ENCODE measurements at places on chromosomes 6 and 20.

- ATAC-seq = peak; percentile 74
Measured at GRCh38 chr6:30544666-30545272, 11.5 kb downstream of the GNL1 start.

DNA sequence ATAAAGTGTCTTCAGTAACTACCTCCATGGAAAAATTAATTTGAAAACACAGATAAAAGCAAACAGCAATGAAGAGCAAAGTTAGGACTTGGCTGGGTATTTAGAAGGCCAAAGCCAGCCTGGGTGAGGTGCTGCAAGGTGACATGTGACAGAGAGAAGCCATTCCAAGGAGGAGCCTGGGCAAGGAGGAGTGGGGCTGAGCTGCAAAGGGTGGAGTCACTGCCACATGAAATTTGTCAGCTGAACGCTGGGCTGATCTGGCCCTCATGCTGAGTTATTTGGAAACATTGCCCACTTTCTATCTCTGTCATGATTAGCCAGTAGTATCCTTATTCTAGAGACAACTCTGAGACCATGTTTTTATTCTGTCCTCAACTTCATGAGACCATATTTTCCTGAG is 76.3 kb downstream of the PERP start:
- ATAC-seq = peak; percentile 38

GRCh38 chr6:21722510-21722909 is 129.0 kb downstream of the SOX4 start:
- no peak for ATAC-seq

- ATAC-seq = no peak
Measured at GRCh38 chr20:50572938-50573777, 63.0 kb downstream of the PTPN1 start.

- ATAC-seq = no peak
Measured at GRCh38 chr20:16708602-16709001, 21.2 kb upstream of the SNRPB2 start.

GRCh38 chr6:106160189-106160588 is 74.1 kb downstream of the PRDM1 start:
- no peak for ATAC-seq

DNA sequence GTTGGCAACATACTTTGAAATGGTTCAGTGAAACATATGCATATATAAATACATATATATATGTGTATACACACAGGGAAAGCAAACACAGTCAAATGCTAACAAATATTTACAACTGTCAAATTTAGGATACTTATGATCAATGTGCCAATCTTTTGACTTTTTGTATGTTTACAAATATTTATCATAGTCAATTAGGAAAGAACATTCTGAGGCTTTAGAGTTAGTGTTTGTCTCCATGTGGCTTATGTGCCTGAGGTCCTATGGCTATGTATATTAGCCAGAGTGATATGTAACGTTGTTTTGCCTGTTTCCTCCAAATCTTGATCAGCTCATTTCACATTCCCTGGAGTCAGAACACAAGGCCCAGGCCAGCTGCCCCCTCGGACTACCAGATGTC is 126.5 kb upstream of the MAN1A1 start:
- ATAC-seq = no peak

DNA sequence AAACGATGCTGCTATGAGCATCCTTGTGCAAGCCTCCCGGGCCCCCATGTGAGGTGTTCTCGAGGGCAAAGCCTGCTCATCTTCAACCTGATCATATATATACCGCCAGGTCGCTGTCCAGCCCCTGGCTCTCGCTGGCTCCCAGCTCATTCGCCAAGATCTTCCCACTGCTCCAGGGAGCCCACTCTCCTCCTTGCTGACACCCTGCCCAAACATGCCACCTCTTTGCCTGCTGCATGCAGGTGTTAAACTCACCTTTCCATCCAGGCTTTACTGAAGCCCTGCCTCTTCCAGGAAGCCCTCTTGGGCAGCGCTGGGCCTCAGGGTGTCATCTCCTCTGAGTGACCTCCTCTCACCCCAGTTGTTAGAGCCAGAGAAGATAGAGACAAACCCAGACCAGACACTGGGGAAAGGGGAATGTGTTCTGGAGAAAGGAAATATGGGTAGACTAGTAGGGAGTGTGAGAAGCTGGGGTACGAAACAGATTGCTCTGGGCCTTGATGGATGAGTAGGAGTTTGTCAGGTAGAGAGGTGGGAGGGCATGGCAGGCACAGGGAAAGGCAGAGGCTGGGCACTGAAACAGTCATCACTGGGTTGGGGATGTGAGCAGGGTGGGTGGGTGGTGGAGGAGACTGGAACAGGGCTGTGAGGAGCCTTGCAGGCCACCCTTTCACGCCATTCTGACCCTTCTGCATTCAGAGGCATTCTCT is 1.2 kb upstream of the DLGAP4 start:
- ATAC-seq = no peak

- peak; percentile 77 for ATAC-seq
Measured at GRCh38 chr20:37856932-37857660, 45.8 kb upstream of the VSTM2L start.

GRCh38 chr6:163162874-163163213 is 251.7 kb upstream of the QKI start:
- no peak for ATAC-seq

- ATAC-seq = no peak
Measured at GRCh38 chr6:2749969-2750600, 637 bp downstream of the MYLK4 start.

- no peak for ATAC-seq
Measured at GRCh38 chr20:14860410-14860814, 523.0 kb upstream of the FLRT3 start.

DNA sequence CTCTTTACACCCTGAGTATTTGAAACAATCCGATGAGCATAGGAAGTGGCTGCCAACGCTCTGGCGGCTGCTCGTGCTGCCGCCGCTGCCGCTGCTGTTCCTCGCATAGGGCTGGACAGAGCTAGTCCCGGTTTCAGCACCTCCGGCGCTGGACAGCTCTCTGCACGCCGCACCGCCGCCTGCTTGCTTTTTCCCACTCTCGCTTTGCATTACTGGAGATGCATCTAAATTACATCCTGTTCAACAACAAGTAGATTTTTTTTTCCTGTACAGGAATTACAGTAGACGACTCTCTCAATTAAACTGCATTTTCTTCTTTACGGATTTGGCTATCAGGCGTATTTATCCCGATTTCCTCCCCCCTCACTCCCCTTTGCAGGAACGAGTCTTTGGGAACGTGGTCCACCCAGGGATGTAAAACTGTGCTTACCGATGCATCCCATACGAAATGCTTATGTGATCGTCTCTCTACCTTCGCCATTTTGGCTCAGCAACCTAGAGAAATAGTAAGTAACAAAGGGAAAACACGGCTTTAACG is 563.8 kb downstream of the LMBRD1 start:
- no peak for ATAC-seq

DNA sequence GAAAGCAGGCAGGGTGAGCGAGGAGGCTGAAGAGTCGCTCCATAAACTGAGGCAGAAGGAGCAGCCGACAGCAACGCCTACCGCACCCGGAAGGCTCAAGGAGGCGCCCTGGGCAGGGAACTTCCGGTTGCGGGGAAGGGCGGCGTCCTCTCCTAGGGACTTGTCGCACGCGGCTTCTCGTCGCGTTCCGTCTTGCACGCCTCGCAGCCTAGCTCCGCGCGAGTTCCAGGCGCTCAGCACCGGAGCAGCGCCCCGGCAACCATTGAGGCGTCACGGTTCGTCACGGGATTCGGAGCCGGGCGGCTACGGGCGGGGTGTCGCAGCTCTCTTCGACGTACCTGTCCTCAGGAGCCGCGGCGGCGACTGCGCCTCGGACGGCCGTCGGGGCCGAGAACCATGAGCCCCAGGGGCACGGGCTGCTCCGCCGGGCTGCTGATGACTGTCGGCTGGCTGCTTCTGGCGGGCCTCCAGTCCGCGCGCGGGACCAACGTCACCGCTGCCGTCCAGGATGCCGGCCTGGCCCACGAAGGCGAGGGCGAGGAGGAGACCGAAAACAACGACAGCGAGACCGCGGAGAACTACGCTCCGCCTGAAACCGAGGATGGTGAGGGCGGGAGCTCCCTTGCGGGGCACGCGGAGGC is at the start of gene SPACA1:
SPACA1 (plus strand) TSS at position 332 of the 641 bp plus-strand sequence; CDS start at position 397, 65 bp downstream.
- ATAC-seq = no peak

DNA sequence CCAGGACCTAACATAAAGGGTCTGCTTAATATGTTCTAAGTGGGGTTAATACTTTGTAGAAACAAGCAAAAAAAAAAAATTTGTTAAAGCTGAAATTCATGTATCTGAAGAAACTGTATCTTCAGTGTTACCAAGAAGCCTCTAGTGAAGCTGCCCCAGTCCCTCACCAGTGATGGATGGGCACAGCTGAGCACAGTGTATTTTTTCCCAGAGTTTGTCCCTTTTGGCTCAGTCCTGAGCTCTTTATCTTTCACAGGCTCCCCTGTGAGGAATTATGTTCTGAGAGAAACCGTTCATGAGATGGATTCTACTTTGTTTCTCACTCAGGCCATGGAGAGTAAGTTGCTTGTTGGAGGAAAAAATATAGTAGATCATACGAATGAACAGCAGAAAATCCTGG is 38.4 kb downstream of the KIF3B start:
- no peak for ATAC-seq

DNA sequence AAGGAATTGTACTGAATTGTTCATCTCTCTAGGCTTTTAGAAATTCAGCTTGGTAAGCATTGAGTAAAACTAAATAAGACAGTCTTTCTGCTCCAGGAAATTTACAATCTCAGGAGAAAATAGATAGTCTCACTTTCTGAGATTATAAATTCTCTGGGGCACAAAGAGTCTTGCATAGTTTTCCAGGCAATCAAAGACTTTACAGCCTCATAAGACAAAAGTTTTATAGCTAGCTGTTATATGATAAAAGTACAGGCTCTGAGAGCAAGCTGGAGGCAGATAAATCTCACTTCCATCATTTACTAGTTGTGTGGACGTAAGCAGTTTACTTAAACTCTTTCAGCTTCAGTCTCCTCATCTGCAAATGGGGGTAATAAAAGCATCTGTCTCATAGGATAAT is 11.4 kb downstream of the FRK start:
- no peak for ATAC-seq

- no peak for ATAC-seq
Measured at GRCh38 chr6:15293674-15294073, 47.8 kb downstream of the JARID2 start.

DNA sequence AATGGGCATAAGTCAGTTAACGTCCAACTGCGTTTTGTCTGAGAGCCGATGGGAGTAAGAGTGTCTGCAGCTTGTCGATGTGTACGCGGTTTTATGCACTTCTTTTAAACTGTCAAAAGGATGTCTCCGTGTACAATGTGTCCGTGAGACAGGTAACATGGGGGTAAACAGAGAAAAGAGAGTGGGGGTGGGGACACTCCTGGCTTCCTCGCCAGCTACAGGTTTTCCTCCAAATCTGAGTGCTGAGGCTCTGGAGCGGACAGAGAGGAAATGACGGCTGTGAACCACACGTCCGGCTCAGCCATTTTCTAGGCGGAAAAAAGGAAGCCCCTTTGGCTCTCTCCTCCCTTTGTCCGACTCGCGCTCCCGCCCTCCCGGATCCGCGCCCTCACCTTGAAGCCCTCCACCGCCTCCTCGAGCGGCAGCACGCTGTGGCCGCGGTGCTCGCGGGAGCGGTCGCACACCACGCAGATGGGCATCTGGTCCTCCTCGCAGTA is 916 bp downstream of the TRIM27 start:
- peak; percentile 26 for ATAC-seq

DNA sequence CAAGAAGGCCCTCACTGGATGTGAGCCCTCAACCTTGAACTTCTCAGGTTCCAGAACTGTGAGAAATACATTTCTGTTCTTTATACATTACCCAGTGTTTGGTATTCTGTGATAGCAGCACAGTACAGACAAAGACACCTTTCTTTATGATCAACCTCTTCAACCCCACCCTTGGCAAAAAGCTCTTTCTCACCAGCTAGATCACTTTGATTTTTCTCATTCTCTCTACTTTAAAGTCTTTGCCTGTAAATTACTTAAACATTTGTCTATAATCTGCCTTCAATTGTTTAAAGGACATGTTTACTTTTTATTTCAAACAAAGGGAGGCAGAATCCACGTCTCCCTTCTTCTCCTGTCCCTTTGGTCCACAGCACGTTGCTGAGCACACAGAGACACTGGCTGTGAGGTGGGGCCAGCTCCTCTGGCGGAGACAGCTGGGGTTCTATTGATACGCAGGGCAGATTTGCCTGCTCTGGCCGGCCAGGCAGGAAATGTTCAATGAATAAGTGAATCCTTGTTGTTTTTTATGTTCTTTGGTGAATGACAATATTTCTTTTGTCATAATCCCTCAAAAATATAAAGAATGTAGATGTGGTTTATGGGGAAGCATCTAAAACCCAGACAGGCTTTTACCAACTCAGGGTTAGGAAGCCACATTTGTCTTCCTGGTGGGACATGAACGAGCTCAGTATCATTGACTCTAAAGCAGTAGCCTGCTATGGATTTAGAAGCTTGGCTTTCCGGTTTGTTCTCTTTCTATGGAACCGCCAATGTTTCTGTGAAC is 52.9 kb downstream of the NEDD9 start:
- ATAC-seq = no peak

DNA sequence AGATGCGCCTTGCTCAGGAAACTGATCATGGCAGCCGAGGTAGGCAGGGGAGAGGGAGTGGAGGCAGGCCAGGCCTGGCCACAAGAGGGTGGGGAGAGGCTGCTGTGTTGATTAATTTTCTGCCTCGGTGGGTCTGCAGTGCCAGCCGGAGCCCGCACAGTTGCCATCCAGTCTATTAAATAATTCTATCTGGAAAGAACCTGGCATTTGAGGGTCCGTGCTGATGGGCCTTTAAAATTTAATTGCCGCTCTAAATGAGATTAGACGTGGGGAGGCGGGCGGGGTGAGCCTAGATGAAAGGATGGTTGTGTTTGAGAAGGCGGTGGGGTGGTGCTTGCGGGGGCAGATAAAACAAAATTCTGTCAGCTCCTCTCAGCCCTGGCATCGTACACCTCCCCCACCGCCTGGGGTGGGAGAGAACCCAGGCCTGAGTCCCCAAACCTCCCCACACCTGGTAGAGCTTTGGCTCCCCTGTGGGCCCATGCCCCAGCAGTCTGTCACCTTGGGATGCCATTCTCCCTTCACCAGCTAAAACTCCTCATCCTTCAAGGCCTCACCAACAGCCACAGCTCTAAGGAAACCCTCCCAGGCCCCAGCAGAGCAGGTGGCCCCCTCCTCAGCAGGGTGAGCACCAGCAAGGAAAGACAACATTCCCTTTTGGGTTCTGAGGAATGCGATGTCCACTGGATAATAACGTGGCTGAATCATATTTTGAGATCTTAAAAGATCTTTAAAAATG is 167.3 kb downstream of the GRM4 start:
- no peak for ATAC-seq

DNA sequence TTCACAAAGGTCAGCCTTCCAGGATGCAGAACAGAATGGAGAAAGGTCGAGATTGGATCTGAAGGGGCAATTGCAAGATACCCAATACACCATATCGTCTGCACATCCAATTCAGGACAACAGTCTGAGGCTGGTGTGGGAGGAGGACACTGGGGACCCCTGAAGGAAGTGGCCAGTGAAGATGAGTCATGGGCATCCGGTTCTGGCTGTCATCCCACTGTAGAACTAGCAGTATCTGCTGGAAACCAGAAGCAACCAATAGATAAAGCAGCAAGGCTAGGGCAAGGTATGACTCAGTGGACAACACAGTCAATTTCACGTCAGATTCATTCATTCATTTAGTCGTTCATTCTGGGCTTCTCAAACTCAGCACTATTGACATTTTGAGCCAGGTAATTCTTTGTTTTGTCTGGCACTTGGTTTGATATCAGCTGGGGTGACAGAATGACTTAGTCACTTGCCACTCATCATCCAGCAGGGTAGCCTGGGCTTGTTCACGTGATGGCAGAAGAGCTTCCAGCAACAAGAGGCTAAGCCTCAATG is 30.3 kb upstream of the SHLD1 start:
- ATAC-seq = peak; percentile 81
